K562 (cell line): ENCODE measurements at places on chromosomes 7 and 10.

GRCh38 chr10:2839081-2839725, 228.1 kb upstream of the PFKP start:
- H3K27me3 ChIP-seq = peaks cover 22% of the 10 kb centered on the region
- no peaks in the 10 kb centered on the region for H3K36me3 ChIP-seq
- H3K4me3 ChIP-seq = no peak overlapping the region
- peak; percentile 45 for DNase-seq
- no peaks in the 10 kb centered on the region for H3K4me1 ChIP-seq
- H3K27ac ChIP-seq = no peak overlapping the region

- no peak overlapping the region for H3K4me3 ChIP-seq
- H3K27me3 ChIP-seq = no peaks in the 10 kb centered on the region
- H3K4me1 ChIP-seq = peaks cover 2% of the 10 kb centered on the region; the same call in 1 of the 3 replicates
- no peak for DNase-seq
- no peak overlapping the region for H3K27ac ChIP-seq
Observed at GRCh38 chr7:22980422-22980821, 33.5 kb downstream of the HYCC1 start.

GRCh38 chr10:85060944-85061343, 732.6 kb downstream of the CCSER2 start:
- H3K36me3 ChIP-seq = no peaks in the 10 kb centered on the region
- no peaks in the 10 kb centered on the region for H3K4me1 ChIP-seq
- no peaks in the 10 kb centered on the region for H3K27me3 ChIP-seq
- no peak overlapping the region for H3K27ac ChIP-seq
- no peak for DNase-seq

DNA sequence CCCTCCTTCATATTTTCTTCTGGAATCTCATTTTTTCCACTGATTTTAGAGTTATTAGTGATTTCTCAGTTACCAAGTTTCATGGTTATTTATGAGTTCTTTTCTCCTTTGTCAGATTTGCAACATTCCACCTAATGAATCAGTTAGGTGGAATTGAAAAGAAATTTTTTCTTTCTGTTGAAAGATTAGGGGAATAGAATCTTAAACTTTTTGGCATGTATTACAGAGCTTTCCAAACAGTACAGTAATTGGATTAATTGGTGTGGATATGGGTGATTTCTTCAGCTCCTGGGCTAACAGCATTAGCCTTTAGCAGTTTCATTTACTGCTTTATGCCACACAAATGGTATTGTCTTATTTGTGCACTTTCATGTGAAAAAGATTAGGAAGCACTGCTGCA, 17.0 kb downstream of the STAM start:
- DNase-seq = no peak
- no peaks in the 10 kb centered on the region for H3K27me3 ChIP-seq
- H3K27ac ChIP-seq = no peak overlapping the region; the same call in 2 of the 3 replicates
- H3K36me3 ChIP-seq = peaks cover 20% of the 10 kb centered on the region
- H3K4me1 ChIP-seq = peaks cover 72% of the 10 kb centered on the region

- H3K4me3 ChIP-seq = peak overlapping the region; percentile 95
- no peaks in the 10 kb centered on the region; the same call in 2 of the 3 replicates for H3K27me3 ChIP-seq
- DNase-seq = no peak
- no peaks in the 10 kb centered on the region for H3K36me3 ChIP-seq
Observed at GRCh38 chr10:15860692-15861201, 440 bp upstream of the MINDY3 start.
